ENCODE measurements at places on chromosomes 1 and 21.
A peak's percentile ranks its signal among the peaks of the same experiment; 100 is the strongest.

DNA sequence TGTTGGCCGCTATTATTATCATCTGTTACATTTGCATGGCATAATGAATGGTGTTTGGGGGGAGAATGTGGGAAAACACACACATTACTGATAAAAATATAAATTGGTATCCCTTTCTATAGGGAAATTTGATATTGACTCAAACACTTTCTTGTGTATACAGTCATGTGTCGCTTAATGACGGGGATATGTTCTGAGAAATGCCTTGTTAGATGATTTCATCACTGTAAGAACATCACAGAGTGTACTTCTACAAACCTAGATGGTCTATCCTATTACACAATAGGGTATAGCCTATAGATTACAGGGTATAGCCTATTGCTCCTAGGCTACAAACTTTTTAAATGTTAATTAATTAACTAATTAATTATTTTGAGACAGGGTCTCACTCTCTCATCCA is 67.2 kb upstream of the B3GALNT2 start:
- DNase-seq: no peak

DNA sequence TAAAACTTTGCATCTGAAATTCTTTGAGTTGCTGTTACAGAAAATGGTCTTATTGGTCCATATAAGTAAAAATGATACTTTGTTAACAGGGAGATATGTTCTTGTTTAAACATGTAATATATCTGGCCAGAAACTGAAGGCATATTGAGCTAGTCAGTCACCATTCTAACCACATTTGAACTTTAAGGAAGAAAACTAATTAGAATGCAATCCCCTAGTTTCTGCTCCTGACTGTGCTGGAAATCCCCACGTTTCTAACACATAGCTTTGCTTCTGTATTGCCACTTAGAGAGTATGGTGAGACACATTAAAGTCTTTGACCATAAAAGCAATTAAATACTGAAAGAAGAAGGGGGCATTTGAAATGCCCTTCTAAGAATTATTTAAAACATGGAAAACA is 32.1 kb upstream of the HIVEP3 start:
- DNase-seq: peak; percentile 37

GRCh38 chr1:167881786-167882185 is 32.1 kb downstream of the ADCY10 start:
- DNase-seq: no peak

- DNase-seq: no peak
Measured at GRCh38 chr21:42641311-42642218, 11.9 kb upstream of the PDE9A start.

- no peak for DNase-seq
Measured at GRCh38 chr1:87278825-87279535, 49.7 kb upstream of the LMO4 start.

- DNase-seq: peak; percentile 49
Measured at GRCh38 chr21:43865540-43866259, 677 bp downstream of the AGPAT3 start.

GRCh38 chr1:201491896-201492511 is 14.9 kb downstream of the CSRP1 start:
- DNase-seq: no peak

- peak; percentile 72 for DNase-seq
Measured at GRCh38 chr1:22738522-22738921, 27.9 kb downstream of the EPHB2 start.

- DNase-seq: no peak
Measured at GRCh38 chr1:201480231-201481003, 11.4 kb upstream of the PHLDA3 start.

GRCh38 chr1:145858238-145858900 is 512 bp downstream of the PIAS3 start:
- DNase-seq: peak; percentile 44

DNA sequence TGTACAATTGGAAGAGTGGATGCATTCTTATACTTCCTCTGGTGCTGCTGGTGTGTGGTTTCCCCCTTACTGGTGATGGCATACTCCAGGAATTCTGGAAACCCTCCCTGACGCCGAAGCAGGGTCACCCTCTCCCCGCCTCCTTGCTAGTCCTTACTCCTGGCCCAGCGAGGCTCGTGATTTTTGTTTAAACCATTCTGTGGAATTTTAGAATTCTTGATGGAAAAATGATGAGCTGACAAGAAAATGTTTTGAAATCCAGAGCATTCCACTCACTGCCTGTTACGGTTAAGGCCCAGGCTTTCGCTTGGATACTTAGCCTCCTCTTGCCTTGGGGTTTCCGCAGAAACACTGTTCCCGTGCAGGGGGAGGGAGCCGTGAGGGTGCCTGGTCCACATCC is 41.1 kb downstream of the IL6R start:
- DNase-seq: peak; percentile 85

DNA sequence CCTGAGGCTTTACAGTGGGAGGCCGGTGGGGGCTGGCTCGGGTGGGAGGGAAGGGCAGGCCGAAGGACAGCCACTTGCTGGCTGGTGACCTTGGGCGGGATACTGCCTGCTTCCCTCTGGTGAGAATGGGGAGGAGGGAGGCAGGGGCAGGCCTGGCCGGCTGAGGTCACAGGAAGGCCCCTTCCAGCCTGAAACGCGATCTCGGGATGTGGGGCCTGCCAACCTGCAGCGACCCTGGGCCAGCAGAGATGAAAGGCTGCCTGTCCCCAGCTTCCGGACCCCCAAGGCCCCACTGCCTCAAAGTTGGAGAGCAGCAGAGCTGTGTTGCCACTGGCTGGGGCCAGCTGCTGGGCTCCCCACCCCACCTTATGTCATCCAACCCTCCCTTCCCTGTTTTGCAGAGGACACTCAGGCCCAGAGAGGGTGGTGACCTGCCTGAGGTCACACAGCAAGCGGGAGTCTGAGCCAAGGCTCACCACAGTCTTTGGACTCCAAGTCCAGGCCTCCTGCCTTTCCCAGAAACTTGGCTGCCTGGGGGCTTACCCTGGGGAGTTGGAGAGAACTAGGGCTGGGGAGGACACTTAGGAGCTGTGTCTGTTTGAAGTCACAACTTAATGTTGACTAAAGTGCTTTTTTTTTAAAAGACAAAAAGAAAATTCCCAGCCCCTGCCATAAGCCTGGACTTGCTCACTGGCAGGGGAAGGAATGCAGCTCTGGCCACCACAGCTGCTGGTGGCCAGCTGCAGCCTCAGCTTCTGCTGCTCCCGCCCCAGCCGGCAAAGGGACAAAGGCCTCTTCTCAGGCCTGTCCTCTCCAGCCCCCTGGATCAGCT is 14.8 kb upstream of the WASF2 start:
- DNase-seq: peak; percentile 84

GRCh38 chr1:204469304-204469703 is 25.3 kb downstream of the PIK3C2B start:
- no peak for DNase-seq

- no peak for DNase-seq
Measured at GRCh38 chr21:43657355-43658087, 1.8 kb downstream of the HSF2BP start.

DNA sequence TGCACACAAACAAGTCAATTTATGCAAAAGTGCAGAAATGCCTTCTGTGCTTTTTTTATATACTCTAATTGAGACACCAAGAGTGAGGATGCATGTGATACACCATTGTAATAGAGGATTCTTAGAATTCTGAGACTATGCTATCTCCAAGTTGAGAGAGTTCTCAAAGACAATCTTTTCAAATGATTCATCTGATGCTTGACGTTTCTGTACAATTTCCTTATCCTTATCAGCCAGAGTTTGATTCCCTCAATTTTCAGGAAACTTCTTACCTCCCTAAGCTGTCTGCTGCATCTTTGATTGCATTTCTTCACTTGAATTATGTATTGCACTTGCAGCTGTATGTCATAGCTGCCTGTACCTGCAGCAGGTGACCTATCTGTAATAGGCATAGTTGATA is 211.3 kb upstream of the SPAG17 start:
- DNase-seq: no peak

GRCh38 chr1:180909462-180909976 is 3.2 kb upstream of the KIAA1614 start:
- DNase-seq: no peak

DNA sequence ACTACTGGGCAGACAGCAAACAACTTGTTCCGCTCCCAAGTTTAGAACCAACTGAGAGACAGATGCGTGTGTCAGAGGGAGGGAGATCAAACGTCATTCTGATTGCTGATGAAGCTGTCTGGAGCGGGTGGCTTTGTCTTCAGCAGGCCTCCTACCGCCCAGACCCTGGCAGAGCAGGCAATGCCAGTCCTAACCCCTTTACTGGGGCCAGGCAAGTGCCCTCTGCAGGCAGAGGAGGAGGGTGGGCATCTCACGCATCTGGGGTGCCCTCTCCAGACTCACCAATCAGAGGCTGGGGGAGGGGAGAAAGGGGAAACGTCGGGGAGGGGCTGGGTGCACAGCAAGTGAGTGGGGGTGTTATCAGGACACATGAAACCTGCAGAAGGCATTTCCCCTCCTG is 126.6 kb downstream of the ACTL8 start:
- no peak for DNase-seq

DNA sequence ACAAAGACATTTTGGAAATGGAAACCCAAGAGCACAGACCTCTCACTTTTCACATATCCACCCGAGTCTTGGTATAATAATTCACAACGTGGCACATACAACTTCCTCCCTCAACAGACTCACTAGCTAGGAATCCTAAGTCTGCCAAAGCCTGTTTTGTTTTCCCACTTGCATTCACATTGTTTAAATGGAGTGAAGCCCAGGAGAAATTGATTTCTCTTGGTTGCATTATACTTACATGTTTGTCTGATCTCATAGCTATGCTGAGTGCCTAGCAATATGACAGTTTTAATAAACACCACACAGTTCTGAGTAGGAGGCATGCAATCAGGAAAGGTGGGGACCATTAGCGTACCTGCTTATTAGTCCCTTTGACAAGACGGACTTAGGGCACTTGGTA is 348.6 kb upstream of the ADGRL4 start:
- DNase-seq: peak; percentile 25

DNA sequence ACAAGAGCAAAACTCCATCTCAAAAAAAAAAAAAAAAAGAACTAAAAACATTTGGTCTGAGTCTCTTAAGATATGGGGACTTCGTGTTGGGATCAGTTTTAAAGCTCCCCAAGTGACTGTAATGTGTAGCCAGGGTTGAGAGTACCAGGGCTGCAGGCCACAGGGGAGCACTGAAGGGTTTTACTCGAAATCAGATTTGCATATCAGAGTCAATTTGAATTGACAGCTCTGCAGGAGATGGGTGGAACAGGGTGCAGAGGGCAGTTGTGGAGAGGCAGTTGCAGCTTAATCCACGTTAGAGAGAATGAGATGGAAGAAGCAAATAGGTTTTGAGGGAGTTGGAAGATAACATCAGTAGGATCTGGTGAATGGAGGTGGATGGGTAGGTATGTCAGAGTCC is 20.6 kb upstream of the ELOA start:
- DNase-seq: no peak

- peak; percentile 58 for DNase-seq
Measured at GRCh38 chr1:1304331-1305299, 3.1 kb downstream of the ACAP3 start.

GRCh38 chr1:109105881-109106280 is 8.0 kb upstream of the ELAPOR1 start:
- no peak for DNase-seq

DNA sequence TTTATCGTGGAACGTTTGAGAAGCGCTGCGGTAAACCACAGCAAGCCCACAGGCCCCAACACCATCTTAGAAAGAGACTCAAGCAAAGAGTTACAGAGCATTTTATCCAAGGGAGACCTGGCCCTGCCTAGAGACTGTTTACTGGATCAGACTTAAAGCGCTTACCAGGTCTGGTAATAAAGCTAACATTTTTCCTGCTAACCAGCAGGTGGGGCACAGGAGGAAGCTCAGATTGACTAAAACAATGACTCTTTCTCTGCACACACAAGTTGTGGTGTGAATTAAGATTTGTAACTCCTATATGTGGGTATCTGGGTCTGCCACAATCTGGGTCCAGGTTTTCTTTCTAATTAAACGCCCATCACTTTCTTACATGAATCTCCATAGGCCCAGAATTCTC is 136.5 kb upstream of the ETS2 start:
- DNase-seq: peak; percentile 50

GRCh38 chr21:39334611-39335010 is 14.3 kb downstream of the HMGN1 start:
- DNase-seq: no peak

- DNase-seq: no peak
Measured at GRCh38 chr1:100775483-100775882, 55.9 kb downstream of the VCAM1 start.

DNA sequence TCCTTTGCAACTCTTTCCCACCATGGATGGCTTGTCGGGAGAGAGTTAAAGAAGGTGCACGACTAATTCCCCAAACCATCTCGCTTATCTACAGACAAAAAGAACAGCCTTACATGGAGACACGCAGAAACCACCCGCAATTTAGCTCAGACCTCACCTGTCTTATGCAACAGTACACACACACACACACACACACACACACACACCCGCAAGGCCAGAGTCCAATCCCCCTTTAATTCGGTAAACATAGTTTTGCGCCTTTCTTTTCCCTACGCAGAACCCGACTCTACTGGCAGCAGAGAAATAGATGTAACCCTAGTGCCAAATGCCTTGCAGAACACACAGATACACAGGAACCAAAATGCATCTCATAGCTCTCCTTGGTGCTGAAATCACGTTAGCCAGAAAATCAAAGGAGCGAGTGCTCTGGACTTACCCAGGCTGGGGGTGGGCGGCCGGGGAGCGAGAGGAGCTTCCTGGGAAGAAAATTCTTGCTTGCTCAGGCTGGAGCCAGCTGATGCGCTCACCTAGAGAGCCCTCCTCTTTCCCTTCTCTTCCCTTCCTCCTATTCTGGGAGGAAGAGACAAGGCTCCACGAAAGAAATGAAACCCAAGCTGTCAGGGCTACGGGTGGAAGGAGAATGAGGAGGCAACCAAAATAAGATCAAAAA is 470 bp downstream of the TNR start:
- DNase-seq: peak; percentile 31

- DNase-seq: no peak
Measured at GRCh38 chr1:202205523-202206190, 12.1 kb downstream of the LGR6 start.

GRCh38 chr1:222377428-222378088 is 170.3 kb downstream of the HHIPL2 start:
- DNase-seq: no peak

DNA sequence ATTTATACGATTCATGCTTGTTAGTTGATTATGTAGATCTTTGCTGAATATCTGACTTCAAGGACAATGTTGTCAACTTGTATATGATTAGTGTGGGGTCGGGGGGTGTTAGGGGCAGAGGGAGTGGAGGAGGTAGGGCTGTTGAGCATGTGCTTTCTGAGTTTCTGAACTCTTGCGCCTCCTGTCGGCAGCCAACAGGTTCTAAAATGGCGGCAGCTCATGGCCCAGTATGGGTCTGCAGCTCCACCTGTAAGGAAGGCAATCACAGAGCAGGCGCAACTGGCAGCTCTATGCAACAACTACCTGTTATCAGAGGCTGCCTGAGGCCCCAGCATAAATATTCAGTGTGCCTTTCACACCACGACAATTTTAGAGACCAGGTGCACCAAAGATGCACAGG is 205.8 kb upstream of the PLXNA2 start:
- no peak for DNase-seq

All from M059J (cell line).